ENCODE measurements at places on chromosomes 3 and 15.
A peak's percentile ranks its signal among the peaks of the same experiment; 100 is the strongest.

DNA sequence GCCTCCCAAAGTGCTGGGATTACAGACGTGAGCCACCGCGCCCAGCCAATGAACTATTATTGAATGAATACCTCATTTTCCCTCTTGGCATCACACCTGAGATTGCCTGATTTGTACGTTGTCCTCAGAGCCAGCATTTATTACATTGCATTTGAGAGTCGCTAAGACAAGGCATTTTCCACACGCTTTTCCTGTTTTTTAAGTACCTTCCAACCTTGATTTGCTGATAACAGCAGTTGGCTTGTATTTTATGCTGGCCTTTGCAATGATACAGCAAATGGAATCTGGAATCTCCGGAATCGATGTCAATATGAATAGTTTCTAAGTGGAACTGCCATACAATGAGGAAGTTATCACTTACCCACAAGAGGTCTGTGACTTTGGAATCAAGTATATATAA, 15.7 kb upstream of the CNBP start:
- DNase-seq, result no peak

- no peak for DNase-seq
These were observed 3.9 kb downstream of the MAPKAPK3 start for GRCh38 chr3:50620820-50621219.

GRCh38 chr3:39273119-39273518, 6.7 kb downstream of the CX3CR1 start:
- no peak for DNase-seq

DNA sequence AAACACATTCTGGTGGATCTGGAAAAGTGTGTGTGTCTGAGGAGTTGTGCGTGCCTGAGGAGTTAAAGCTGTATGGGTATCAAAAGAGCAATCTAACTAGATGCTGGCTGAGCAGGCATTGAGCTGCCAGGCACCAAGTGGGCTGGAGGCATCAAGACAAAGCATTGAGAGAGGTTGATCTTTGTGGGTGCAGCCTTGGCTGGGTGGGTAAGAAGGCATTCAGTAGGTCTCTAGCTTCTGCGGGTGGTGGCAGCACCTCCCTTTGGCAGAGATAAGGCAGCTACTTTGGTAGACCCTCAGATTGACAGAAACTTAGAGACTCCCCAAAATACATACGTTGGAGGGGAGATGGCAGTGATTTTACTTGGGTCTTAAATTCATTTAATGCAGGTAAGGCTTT, 15.8 kb upstream of the TMEM212 start:
- DNase-seq, result no peak

DNA sequence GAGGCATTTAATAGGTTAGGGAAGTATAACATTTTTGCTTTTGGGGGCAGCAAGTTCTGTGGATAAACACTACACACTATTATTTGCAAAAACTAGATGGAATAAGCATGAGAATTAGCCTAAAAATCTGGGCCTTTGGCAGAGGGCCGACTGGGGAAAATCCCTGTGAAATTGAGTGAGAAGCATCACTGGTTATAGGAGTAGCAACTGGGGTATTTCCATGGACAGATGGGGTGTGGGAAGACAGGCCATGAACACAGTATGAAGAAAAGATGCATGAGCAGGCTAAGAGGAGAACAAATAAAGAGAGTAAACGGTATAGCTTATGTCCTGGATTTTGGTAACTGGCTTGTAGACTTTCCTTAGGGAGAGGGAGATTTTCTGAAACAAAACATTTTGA, 32.9 kb upstream of the CSPG5 start:
- DNase-seq, result no peak

DNA sequence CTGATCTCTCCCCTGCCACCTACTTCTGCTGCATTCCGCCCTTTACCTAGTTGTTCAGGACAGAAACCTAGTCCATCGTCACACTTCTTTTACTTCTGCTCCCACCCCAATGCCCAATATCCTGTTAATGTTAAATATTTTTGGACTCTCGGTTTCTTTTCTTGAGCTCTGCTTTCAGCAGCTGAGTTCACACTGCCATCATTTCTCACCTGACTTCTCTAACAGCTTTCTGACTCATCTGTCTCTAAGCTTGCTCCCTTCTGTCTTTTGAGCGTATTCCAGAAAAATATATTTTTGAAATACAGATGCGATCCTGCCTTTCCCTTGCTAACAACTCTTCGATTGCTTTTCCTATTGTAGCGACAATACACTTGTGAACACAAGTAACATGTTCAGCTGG, 183.4 kb downstream of the KLHL25 start:
- DNase-seq, result no peak

DNA sequence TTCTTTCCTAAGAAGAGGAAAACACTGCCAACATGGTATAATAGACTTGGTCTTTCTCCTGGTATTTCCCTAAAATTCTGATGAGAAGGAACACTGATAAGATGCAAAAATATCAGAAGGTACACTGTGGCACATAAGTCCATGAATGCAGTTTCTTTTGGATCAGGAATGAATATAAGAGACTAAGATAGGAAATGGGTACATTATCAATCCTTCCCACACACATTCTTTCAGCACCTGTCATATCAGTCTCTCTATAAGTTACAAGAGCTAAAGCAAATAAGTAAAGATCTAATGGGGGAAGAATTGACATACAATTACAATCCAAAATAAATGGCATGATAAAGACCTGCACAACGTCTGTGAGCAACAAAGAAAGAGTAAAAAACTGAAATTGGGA, 1101.0 kb downstream of the ROBO2 start:
- no peak for DNase-seq

DNA sequence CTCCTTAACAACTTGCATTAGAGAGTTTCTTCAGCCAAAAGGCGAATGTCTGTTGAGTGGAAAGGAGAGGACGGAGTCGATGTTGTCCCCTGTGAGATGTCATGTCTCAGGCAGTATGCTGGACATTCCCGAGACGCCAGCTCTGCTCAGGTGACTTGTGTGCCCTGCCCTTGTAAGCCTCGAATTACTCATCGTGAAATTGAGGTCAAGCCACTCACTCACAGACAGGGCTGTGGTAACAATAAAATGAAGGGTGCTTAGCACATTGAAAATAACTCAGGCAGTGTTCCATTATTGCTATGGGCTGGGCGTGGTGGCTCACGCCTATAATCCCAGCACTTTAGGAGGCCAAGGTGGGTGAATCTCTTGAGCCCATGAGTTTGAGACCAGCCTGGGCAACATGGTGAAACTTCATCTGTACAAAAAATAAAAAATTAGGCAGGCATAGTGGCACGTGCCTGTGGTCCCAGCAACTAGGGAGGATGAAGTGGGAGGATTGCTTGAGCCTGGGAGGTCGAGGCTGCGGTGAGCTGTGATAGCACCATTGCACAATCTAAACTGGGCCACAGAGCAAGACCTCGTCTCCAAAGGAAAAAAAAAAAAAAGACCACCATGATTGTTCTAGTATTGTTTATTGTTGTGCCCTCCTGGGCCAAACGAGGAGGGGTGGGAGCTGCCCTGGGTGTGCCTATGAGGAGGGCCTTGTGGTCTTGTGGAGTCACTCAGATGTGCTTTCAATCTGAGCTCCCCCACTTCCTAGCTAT, 214.4 kb downstream of the THSD4 start:
- no peak for DNase-seq

- no peak for DNase-seq
These were observed 1.3 kb upstream of the STAG1 start for GRCh38 chr3:136753326-136753939.

DNA sequence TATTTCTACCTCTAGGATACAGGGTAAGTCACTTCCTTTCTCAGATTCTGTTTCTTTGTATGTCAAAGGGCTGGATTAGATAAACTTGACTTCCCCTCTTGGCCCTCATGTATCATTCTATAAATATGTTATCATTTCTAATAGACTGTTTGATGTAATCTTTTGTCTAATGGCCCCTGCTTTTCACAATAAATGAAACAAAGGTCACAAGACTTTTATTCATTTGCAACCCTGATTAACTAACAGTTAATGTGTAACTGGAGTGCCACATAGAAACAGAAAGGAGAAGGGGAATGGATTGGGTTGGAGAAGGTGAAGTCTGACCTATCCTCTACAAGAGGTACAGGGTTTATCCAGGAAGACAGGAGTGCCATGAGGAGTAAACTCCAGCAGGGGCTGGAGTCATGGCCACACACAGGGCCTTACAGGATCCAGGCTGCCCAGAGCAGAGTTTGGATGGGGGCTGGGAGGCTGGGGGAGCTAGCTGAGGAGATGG, 8.0 kb upstream of the B3GNT5 start:
- DNase-seq, result no peak

GRCh38 chr3:197828-198491, 1.4 kb downstream of the CHL1 start:
- no peak for DNase-seq

- DNase-seq, result no peak
These were observed 68.5 kb downstream of the CPN2 start for GRCh38 chr3:194282436-194283122.

GRCh38 chr15:52217186-52217585, 26.0 kb upstream of the GNB5 start:
- no peak for DNase-seq

- no peak for DNase-seq
These were observed 1.8 kb upstream of the CYP11A1 start for GRCh38 chr15:74369084-74369745.

- DNase-seq, result no peak
These were observed 147.9 kb upstream of the THBS1 start for GRCh38 chr15:39432912-39433348.

DNA sequence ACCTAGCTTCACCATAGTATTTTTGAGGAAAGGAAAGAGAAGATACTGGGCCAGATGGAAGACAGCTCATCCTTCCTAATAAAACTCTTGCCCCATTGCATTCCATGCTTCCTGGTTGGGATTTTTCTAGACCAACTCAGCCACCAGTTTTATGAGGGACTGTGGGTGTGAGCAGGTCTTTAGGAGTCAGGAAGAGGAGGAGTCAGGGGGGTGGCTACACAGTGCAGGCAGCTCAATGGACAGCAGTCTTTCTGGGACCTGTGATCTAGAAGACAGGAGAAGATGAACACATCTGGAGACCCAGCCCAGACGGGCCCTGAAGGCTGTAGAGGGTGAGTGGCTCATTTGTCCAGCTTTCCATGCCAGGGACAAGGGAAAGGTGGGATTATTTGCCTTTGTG, at the start of gene NOX5:
Gene NOX5, plus strand, starts transcription at position 242 of the 400 bp plus-strand sequence. Its CDS starts 41 bp downstream, at position 283.
- no peak for DNase-seq

DNA sequence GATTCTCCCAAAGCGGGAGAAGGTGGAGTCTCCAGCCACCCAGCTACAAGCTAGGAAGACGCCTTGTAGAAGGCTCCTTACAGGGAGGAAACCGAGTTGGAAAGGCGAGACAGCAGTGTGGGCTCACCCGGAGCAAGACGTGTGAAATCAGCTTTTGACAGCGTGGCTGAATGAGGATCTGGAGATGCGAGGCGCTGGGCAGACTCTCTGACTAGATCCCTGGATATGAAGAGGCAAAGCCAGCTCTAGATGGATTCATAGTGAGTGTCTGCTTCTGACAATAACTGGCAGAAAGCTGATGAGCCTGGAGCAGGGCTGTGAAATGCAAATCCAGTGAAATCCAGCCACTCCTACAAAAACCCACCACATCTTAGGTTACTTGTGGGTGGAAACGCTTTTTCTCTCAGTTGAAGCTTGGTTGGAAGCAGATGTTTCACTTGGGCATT, 41.0 kb downstream of the GOLGA6A start:
- DNase-seq, result no peak

- DNase-seq, result peak; percentile 56
These were observed 230.4 kb downstream of the ADAMTS17 start for GRCh38 chr15:100111125-100112060.

- DNase-seq, result no peak
These were observed 30.6 kb upstream of the SLC6A1 start for GRCh38 chr3:10961921-10962320.

- no peak for DNase-seq
These were observed 455.3 kb upstream of the NR2F2 start for GRCh38 chr15:95875121-95875643.

- DNase-seq, result no peak
These were observed 102.3 kb downstream of the PIK3CB start for GRCh38 chr3:138732456-138732855.

- DNase-seq, result no peak
These were observed 89.4 kb upstream of the ZBTB20 start for GRCh38 chr3:115236496-115236895.

DNA sequence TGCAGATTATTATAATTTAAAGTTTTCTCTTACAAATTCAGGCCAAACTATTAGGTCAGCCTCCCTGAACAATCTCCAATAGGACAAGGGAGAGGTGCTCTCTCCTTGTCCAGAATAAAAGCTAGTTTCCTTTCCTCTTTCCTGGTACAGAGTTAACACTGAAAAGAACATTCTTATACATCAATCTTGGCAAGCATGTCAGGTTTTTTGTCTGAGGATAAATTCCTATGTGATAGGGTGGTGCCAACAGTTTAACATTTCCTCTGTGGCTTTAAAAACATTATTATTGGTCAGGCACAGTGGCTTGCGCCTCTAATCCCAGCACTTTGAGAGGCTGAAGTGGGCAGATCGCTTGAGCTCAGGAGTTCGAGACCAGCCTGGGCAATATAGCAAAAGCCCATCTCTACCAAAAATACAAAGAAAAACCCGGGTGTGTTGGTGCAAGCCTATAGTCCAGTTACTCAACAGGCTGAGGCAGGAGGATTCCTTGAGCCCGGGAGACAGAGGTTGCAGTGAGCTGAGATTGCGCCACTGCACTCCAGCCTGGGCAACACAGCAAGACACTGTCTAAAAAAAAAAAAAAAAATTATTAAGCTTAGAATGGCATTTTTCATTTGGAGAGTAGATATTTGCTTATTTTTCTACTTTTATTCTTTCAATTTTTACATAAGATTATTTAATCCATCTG, 13.7 kb upstream of the ULK4 start:
- DNase-seq, result no peak

- DNase-seq, result no peak
These were observed 29.7 kb downstream of the ATP6V1A start for GRCh38 chr3:113776564-113776963.

DNA sequence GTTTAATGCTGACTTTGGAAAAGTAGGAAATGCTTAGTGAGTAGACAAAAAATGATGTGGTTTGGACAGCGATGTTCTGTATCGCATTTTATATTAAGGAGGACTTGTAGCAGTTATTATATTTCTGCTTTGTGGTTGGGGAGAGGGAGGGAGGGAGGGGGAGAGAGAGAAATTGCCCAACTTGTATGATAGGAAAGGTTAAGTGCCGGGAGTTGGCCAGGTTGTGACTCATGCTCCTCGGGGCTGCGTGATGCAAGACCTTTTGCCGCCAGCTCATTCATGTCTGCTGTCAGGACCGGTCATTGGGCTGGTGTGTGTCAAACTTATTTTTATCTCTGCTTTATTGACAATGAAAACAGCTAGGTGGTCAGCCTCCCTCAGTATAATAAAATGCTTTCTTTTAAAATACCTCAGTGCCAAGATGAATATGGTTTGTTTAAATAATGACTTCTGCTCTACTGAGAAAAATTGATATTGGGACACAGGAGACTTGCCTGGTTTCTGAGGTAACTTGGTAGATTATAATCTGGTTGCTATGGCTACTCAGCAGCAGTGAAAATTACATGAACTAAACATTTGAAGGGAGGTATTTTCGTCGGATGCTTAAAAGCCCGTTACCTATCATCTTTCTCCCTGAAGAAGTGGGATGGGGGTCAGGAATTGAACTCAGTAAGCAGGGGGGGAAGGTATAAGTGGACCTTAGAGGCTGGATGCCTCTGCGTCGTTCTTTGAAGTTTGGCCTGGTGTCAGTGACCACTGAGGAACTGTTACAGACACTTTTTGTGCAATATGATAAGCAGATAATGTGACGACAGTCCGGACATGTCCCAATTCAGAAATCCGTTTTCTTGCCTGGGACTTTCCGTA, 90.7 kb downstream of the FNDC3B start:
- no peak for DNase-seq
